Activated CD8-positive, alpha-beta memory T cell treated with anti-CD3 and anti-CD28 coated beads, Interleukin-2, amount 50 U/mL, for 48 hours (primary cell): ENCODE measurements at places on chromosomes 2 and 18.

DNA sequence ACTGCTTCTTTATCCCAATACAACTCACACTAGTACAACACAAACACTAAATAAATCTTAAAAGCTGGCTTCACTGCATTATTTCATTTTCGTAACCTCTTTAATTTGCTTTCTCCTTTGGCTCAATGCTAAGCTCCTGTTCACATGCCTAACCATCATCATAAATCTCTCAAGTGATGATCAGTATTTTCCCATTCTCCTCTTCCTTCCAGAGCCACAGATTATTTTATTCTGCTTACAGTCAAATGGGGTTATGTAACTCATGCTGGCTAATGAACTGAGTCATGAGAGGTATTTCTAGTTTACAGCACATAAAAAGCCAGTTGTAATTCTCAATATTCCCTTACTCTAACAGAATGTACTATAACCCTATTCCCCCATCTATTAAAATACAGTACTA is 350.4 kb upstream of the ZC3H15 start:
- DNase-seq = no peak

DNA sequence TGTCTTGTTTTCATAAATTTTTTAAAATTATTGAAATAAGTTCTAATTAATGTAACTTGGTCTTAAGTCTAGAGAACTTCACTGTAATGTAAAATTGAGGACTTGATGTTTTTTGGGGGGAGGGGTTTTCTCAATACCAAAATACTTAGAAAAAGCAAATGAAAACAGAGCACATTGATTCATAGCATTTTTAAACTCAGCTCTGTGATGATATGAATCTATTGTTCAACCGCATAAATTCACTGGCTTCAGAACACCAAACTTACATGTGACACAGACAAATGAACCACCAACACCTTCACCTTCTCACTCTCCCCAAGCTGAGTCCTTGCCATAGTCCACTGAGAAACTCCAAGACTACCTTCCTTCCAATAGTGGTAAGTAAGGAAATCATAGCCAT is 108.2 kb downstream of the ZNF521 start:
- DNase-seq = no peak

DNA sequence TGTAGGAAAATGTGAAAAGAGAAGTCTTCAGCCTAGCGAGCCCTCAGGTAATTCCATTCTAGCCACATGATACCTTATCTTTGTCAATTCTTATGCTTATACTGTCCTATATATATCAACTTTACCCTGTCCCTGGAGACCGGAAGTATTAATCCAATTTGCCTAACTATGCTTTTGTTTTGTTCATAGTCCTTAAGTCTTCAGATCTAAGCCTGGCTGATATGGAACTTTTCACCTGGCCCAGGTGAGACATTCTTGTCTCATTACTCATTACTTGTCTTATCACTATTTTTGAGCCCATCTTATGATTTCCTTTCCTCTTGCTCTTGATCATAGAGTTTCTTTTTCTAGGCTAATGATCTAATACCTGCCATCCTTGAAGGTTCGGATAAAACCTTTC is 194.1 kb upstream of the FANCL start:
- no peak for DNase-seq

DNA sequence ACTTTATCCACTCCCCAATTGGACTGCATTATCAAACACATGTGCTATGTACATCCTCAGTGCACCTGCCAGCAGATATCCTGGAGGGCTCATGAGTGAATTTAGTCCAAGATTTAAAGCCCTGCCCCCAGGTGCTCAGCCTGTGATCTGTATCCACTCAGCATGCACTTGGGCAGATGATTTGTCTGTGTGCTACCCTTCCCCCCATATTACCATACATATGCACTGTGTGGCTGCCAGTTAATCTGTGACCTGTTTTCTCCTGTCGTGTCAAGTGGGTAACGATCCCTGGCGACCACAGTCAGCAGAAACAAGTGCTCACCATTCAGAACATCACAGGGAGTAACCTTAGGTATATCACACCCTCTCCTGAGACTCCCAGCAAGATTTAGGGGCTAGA is 10.2 kb downstream of the NAGK start:
- no peak for DNase-seq

- no peak for DNase-seq
These were observed 94.7 kb upstream of the BOD1L2 start for GRCh38 chr18:57052173-57052572.

DNA sequence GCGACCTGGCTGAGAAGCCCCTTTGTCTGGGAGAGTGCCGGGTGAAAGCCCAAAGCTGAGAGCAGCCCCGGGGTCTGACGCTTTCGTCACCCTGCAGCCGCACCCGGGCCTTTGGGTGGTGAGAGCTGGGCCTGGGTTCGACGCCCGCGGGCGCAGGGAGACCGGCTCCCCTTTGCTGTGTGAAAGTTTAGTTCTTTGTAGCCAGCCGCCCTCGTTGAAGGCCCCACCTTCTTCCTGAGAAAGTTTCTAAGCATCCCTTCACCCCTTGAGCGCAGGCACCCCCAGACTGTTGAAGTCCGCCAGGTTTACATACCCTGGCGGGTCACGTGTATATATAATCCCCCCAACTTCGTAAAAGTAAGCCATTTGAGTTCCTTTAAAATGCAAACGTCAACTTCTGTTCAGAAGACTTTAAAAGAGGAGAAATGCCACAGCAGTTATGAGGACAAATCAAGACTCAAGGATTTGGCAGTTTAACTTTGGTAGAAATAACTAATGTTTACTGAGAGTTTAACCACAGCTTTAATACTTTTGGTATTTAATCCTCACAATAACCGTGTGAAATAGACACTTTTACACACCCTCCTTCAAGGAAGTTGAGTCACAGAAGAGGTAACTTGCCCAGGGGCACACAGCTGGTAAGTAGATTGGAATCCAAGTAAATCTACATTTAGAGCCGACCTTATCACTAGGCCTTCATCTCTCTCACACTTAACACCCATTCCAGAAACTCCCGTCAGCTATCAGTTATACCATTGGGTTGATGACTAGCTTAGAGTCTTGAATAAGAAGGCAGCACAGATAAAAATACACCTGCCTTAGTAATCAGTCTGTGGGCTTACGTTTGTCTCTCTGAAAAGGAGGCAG is 1.1 kb upstream of the MBOAT2 start:
- DNase-seq = no peak
